Gastrocnemius medialis (tissue), 4 donors: ENCODE measurements at places on chromosomes 13 and 19. TPM values are rescaled to one million over a fixed set of nuclear protein-coding genes. Genes with fewer than 3 reads are reported as not detected.

The NANOS3 gene
- not detected for total RNA-seq

The PVR gene
- 60.2 TPM for total RNA-seq

The ZNF69 gene
- total RNA-seq, result 0.22 TPM

The SACS gene
- total RNA-seq, result 28.5 TPM

The ERICH4 gene
- not detected for total RNA-seq

The ZNF835 gene
- total RNA-seq, result 0.36 TPM

The FCER2 gene
- total RNA-seq, result not detected

The PABPC3 gene
- total RNA-seq, result not detected

The ZNF625 gene
- total RNA-seq, result 0.75 TPM

The IGFL1 gene
- total RNA-seq, result not detected

The CXCL17 gene
- total RNA-seq, result not detected

The PLPPR3 gene
- not detected for total RNA-seq

The TGFBR3L gene
- 0.62 TPM for total RNA-seq

The OLFM4 gene
- 0.07 TPM for total RNA-seq

The KANK2 gene
- 192 TPM for total RNA-seq

The ZSCAN5C gene
- not detected for total RNA-seq

The PSG11 gene
- total RNA-seq, result not detected

The PLEKHA4 gene
- 3.4 TPM for total RNA-seq

The PTH2 gene
- not detected for total RNA-seq

The ACTMAP gene
- 14.6 TPM for total RNA-seq

The UBE2L5 gene
- total RNA-seq, result not detected

The LHB gene
- not detected for total RNA-seq

The LRRC63 gene
- total RNA-seq, result not detected

The SIGLEC6 gene
- total RNA-seq, result not detected

The CIC gene
- 43.1 TPM for total RNA-seq

The TBXA2R gene
- not detected for total RNA-seq

The LAIR1 gene
- total RNA-seq, result 2.9 TPM

The KLK13 gene
- total RNA-seq, result not detected

The IL4I1 gene
- not detected for total RNA-seq

The PRR20D gene
- not detected for total RNA-seq

The MYH14 gene
- total RNA-seq, result 174 TPM

The TLE2 gene
- 45.8 TPM for total RNA-seq

The ZNF528 gene
- total RNA-seq, result 6.1 TPM

The ZNF317 gene
- 9.1 TPM for total RNA-seq

The TMPRSS9 gene
- not detected for total RNA-seq

The CCL25 gene
- not detected for total RNA-seq

The UGGT2 gene
- total RNA-seq, result 10.6 TPM

The FBN3 gene
- not detected for total RNA-seq

The NCAN gene
- total RNA-seq, result not detected

The IL12RB1 gene
- 0.16 TPM for total RNA-seq

The LYPD5 gene
- not detected for total RNA-seq

The PTPRH gene
- 0.55 TPM for total RNA-seq

The PGLYRP2 gene
- total RNA-seq, result not detected

The SIGLEC11 gene
- total RNA-seq, result 0.15 TPM

The HCST gene
- not detected for total RNA-seq

The SIGLEC5 gene
- not detected for total RNA-seq

The NOVA2 gene
- total RNA-seq, result 0.46 TPM

The DNAJC3 gene
- 19.5 TPM for total RNA-seq

The ISYNA1 gene
- total RNA-seq, result 29.1 TPM

The PODNL1 gene
- 0.61 TPM for total RNA-seq

The ZNF649 gene
- total RNA-seq, result 4.1 TPM

The ZNF284 gene
- total RNA-seq, result 1.3 TPM

The GRIK5 gene
- 0.62 TPM for total RNA-seq

The RETN gene
- total RNA-seq, result not detected

The CEACAM16 gene
- not detected for total RNA-seq
